Activated CD4-positive, CD25-positive, alpha-beta regulatory T cell (primary cell): ENCODE measurements at places on chromosomes 12 and 14.

- no peak for DNase-seq
Measured at GRCh38 chr12:5345534-5345933, 86.4 kb upstream of the NTF3 start.

GRCh38 chr14:66378712-66379505 lies 107.3 kb upstream of the CCDC196 start:
- no peak for DNase-seq

GRCh38 chr12:19177754-19178153 lies 48.2 kb downstream of the PLEKHA5 start:
- no peak for DNase-seq

- no peak for DNase-seq
Measured at GRCh38 chr12:116954710-116955381, 44.1 kb downstream of the FBXW8 start.

DNA sequence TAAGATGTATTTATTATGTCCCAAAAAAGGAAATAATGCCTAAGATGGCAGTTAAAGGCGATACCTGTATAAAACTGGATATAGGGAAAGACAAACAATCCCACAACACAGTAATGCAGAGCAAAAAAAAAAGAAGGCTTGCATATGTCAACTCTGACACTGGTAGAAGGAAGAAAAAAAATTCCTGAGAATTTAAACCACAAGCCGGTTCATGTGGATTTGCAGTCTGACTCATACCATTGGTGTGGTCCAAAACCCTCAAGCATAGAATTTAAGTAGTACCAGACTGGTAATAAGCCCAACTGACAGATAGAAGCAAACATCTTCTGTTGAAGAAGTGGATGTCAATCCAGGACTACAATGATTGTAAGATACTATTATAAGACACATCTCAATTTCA lies 7.2 kb downstream of the DNAI7 start:
- DNase-seq, result no peak

- no peak for DNase-seq
Measured at GRCh38 chr12:64660237-64661018, 50.1 kb downstream of the RASSF3 start.

GRCh38 chr14:74906925-74907521 lies 16.0 kb downstream of the RPS6KL1 start:
- no peak for DNase-seq
